Stimulated activated CD8-positive, alpha-beta memory T cell treated with anti-CD3 and anti-CD28 coated beads, Interleukin-7, amount 100 ng/mL, for 48 hours (primary cell): ENCODE measurements at places on chromosomes 12 and 14.

GRCh38 chr14:97976861-97977260 lies 1179.7 kb downstream of the VRK1 start:
- no peak for DNase-seq

- no peak for DNase-seq
These were observed 58.3 kb downstream of the SMOC1 start for GRCh38 chr14:69937367-69938081.

GRCh38 chr14:101521473-101521915 lies 39.8 kb upstream of the DIO3 start:
- DNase-seq = no peak

DNA sequence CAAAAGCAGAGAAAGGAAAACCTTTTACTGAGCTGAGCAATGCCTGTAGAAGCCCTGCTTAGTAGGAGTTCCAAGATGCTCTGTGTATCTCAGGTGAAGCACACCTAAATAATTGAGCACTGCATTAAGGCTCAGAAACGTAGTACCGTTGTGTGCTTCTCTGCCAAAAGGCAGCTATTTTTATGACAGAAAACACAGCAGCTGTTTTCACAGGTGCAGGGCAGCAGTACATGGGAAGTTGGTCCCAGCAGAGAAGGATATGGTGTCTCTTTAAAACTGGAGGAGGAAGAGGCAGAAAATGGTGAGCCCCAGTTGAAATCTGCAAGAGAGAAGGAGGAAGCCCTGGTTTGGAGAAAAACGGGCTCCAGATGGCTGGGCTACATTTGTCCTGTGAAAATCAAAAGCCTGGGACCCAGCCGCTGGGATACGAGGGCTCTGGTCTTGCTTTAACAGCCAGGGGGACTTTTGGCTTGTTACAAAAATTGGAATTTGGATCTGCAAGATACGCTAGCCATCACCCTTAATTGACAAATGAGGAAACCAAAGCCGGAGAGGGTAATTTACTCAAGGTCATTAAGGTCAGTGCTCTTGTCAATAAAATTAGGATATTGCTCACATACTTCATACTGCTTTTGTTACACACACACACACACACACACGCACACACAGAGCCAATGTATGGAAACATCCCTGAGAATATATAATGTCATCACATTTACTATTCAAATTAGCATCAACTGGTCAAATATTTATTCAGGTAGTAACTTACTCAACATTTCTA lies 27.3 kb downstream of the SPRING1 start:
- DNase-seq = no peak

DNA sequence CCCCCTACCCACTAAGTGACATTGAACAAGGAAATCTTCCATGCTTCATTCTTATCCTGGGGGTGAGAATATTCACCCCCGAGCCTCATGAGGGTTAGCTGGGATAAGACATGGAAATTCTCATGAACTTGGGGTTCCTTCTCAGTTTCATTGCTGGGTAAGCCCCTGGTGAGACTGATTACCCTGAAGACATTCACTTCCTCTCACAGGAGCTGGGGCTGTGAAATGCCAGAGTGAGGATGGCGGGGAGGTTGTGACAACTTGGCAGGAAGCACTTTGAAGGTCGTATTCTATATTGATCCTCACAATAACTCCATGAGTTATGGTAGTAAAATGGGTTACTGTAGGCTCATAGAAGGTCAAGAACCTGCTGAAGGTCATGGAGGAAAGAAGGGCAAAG lies 43.5 kb downstream of the ESRRB start:
- DNase-seq = no peak

DNA sequence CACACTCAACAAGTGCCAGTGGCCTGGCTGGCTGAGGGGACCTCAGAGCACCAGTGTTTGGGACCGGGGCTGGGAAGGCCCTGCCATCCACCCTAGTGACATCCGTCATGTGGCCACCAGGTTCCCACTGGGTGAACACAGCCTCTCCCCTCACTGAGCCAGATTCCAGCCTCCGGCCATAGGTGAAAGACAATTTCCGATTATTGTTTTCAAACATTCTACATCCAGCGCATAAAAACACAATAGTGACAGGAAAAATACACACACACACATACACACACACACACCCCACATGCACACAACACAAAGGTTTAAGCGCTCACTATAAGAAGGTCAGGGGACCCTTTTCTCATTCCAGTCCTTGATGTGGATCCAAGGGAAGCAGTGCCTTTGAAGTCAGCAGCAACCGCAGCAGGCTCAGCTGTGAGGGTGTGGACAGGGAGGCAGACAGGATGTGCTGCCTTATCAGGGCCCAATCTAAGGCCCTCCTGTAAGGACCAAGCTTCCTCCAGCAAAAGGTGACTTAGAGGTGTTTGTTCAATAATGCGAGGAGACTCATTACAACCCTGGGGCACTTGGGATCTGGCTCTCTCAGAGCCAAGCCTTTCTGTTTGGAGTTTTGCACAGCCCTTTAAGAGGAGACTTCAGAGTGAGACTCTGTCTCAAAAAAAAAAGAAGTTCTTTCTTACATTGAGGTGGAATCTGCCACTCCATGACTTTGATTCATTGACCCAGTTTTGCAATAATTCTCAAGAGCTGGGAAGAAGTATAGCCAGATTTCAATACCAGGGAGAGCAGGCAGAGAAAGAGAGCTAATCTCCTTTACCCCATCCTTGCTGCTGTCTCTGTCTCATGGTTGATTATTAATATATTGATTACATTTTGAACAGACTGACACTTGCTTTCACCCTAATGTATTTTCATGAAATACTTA lies 227.8 kb downstream of the ZFP36L1 start:
- no peak for DNase-seq

DNA sequence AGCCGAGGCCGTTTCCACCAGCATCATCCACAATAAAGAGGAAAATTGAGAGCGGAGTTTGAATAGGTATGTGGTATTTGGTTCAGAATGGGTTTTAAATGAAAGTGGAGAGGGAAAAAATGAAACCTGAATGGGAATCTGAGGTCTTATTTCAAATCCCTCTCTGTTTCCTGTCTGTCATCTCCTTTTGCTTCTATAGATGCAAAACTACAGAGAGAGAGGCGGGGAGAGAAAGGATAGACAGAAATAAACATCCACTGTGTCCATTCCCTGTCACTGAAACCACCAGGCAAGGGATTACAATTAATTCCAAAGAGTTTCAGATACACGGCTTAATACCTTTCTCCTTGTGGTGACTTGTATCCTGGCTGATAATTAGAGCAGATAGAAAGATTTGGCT lies 102.3 kb downstream of the DAD1 start:
- DNase-seq = no peak

- no peak for DNase-seq
These were observed 117.7 kb downstream of the OTOGL start for GRCh38 chr12:80217011-80217535.

DNA sequence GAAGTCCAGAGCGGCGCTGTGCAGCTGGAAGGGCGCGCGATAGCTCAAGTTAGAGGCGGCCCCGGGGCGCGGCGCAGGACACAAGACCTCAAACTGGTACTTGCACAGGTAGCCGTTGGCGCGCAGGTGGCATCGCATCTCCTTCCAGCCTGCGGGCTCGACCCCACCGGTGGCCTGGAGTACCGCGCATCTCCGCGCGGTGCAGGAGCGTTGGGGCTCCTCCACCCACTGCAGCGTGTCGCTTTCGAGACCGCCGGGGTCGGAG lies 553 bp downstream of the CLEC14A start:
- no peak for DNase-seq

- no peak for DNase-seq
These were observed 20.8 kb upstream of the NXPH4 start for GRCh38 chr12:57195611-57196371.

DNA sequence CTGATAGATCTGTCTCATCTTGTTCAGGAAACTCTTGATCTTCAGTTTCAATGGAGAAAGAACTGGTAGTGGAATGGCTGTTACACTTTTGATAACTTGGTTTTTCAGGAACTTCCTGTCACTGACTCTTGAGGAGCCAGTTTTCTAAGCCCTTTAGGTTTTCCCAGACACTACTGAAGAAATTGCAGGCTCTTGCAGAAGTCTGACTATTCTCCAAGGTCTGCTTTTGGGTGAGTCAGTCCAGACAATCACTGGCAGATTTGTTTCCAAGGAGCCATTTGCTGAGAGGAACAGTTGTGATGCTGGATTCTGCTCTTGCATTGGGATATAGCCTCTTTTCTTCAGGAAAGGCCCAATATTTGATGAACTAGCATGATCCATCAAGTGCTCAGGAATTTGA lies 468.0 kb downstream of the FUT8 start:
- DNase-seq = no peak

- DNase-seq = no peak
These were observed 33.4 kb downstream of the CHST11 start for GRCh38 chr12:104490186-104490585.

- DNase-seq = no peak
These were observed 58.9 kb downstream of the FBXO34 start for GRCh38 chr14:55329999-55330710.

DNA sequence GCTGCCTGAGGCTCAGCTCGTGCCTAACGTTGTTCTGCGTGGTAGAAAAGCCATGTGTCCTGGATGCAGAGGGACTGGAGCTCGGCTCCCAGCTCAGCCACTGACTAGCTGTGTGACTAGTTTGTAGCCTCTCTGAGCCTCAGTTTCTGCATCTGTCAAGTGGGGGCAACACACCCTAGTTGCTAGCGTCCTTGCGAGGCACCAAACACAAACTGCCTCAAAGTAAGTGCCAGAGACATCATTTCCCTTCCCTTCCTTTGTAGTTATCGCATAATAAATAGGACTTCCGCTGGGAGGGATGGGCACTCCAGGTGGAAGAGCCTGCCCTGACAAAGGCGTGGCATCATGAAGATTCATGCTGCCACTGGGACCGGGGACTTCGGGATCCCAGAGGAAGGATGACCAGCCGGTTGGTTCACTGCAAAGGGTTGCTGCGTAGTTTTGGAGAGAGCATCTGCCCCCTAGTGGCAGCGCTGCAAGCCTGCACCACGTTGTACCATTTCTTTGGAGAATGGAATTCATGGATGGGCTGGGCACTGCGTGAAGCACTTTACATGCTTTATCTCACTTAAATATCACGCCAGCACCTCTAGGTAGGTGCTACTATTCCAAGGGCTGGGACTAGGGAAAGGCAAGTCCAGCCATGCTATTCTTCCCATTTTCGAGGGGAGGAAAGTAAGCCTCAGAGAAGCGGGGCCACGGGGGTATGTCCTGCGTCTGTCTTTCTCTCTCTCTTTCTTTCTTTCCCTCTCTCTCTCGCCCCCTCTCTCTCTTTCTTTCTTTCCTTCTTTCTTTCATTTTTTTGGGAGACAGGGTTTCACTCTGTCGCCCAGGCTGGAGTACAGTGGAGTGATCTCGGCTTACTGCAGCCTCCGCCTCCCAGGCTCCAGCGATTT lies 4.6 kb downstream of the CCDC197 start:
- peak; percentile 39 for DNase-seq

- DNase-seq = no peak
These were observed 1.1 kb upstream of the ARPC3 start for GRCh38 chr12:110451263-110451662.

GRCh38 chr12:68403711-68404110 lies 71.5 kb upstream of the MDM1 start:
- no peak for DNase-seq

GRCh38 chr12:62519043-62519442 lies 52.4 kb downstream of the MON2 start:
- no peak for DNase-seq

DNA sequence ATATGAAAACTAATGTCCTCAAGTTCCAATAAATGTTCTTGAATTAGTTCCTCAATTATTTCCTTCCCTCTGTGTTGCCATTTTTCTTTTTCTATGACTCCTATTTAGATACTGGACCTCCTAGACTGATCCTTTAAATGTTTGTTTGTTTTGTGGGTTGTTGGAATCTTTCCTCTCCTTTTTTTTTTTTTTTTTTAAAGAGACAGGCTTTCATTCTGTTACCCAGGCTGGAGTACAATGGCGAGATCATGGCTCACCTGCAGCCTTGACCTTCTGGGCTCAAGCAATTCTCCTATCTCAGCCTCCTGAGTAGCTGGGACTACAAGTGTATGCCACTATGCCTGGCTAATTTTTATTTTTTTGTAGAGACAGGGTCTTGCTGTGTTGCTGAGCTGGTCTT lies 9.6 kb downstream of the PRKAG1 start:
- no peak for DNase-seq

DNA sequence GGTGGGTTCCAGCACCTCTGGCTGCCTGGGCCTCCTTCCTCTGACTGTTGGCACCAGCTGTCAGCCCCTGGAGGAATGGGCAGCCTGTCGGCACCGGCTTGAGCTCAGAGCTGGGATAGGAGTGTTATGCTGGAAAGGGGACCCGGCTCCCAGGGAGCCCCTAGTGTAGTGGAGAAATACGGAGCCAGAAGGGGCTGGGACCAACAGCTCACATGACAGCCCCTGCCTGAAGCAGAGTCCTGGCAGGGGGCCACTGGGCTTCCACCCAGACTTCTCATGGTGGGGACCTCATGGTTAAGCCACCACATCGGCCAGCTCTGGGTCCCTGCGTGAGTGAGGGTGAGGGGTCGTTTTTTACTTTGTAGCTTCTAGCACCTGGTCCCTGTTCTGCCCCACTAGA lies 174.5 kb downstream of the TSPAN9 start:
- no peak for DNase-seq

DNA sequence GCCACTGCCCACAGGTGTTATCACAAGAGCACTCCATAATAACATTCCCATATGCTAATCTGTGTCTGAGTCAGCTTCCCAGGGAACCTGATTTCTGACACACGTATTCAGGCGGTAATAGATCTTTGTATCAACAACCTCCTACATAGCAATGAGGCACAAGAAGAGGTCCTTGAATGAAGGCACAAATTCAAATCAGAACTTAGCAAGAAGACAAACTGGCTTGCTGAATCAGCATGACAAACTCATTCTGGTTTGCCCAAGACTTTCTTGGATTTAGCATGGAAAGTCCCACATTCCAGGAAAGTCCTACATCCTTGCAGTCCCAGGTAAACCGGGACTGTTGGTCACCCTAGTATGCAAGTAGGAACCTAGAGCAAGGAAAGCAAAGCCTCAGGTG lies 33.9 kb upstream of the RNU6-7 start:
- no peak for DNase-seq

DNA sequence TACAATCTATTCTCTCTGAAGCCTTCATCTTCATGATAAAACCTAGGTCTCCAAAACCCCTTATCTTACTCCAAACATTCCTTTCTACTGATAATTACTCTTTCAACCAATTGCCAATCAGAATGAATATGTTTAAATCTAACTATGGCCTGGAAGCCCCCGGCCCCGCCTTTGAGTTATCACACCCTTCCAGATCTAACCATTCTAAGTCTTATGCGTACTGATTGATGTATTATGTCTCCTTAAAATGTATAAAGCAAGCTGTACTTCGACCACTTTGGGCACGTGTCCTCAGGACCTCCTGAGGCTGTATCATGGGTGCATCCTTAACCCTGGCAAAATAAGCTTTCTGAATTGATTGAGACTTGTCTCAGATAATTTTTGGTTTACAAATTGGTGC lies 14.4 kb downstream of the PABPN1 start:
- DNase-seq = no peak

GRCh38 chr14:87042354-87042753 lies 950.6 kb downstream of the GALC start:
- no peak for DNase-seq

DNA sequence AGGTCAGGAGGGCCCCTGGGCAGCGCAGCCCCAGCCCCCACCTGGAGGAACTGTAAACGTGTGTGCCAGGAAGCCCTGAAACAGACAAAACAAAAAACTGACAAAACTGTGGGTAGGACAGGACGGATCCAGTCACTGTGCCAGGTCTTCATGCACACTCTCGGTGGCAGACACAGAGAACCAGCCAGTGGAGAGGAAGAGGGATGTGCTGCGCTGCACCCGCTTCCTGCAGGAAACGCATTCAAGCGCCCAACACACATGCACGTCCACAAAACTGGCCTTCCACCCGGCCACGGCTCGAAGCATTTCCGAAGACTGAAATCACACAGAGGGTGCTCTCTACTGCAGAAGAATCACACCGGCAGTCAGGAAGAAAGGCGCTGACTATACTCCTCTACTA lies 16.9 kb downstream of the BRF1 start:
- DNase-seq = no peak
